ENCODE measurements at places on chromosomes 7 and 10. TPM values are rescaled to one million over a fixed set of nuclear protein-coding genes. Genes with fewer than 3 reads are reported as not detected.
A peak's percentile ranks its signal among the peaks of the same experiment; 100 is the strongest.

RPP30 gene
- 24.0 TPM for total RNA-seq

JAKMIP3 gene
- total RNA-seq: 0.20 TPM

DNA sequence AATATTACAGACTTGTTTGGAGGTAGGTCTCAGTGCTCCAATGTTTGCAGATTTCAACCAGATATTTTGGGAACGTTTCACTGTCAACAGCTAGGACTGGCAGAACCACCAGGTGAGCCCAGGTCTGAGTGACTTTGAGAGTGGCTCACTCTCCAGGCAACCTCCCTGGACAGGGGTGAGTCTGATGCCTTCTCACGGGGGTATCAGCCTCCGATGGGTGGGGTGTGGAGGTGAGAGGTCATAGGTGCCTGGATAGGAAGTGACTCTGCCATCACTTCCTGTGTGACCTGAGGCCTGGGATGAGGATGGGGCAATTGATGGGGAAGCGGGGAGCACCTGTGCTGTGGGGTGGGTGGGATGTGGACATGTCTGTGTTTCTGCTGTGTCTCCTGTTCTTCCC lies 4.6 kb downstream of the AZGP1 start:
- DNase-seq: no peak

GRCh38 chr10:91684841-91685240 lies 52.0 kb upstream of the PPP1R3C start:
- DNase-seq: peak; percentile 12

DNA sequence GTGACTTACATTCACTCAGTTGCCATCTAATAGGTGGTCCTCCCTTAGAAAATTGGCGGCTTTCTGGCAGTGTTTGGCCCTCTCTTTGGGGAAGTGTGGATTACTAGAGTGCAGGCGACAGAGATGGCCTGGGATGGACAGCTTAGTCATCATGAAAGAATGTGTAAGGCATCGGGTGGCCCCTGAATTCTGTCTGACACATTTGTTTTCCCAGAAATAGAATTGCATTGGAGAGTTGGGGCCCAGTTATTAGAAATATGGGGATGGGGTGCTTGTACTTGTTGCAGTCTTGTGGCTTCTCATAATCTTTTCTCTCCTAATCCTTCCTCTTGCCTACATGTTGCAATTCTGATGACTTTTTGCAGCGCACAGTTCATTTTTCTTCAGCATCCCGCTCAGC lies 13.8 kb downstream of the TCF7L2 start:
- peak; percentile 59 for DNase-seq
